ENCODE measurements at places on chromosomes 7 and 10.

- no peak for DNase-seq
Observed at GRCh38 chr10:78266741-78267469, 233.2 kb downstream of the RPS24 start.

GRCh38 chr7:121957626-121958025 lies 84.7 kb downstream of the PTPRZ1 start:
- no peak for DNase-seq

DNA sequence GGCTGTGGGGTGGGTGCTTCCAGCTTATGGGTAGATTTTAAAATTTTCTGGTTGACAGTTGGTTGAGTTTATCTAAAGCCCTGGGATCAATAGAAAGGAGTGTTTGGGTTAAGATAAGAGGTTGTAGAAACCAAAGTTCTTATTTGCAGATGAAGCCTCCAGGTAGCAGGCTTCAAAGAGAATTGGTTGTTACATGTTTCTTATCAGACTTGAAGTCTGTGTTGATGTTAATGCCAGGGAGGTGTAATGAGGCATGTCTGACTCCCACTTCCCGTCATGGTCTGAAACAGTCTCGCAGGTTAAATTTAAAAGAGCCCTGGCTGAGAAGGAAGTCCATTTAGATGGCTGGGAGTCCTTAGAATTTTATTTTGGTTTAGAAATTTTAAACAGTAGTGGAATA lies 165.2 kb upstream of the TMEM72 start:
- no peak for DNase-seq

DNA sequence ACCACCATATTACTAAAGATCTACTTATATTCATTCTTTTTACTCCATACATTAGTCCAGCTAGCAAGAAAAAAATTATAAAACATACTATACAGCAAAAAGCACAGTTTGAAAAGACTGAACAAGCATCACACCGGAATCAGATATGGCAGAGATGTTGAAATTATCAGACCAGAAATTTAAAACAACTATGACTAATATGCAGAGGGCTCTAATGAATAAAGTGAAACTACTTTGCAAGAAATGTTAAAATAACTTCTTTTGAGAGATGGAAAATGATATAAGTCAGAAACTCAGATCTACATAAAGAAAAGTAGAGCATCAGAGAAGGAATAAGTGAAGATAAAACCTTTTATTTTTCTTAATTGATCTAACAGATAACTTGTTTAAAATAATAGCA lies 50.9 kb downstream of the SGCE start:
- no peak for DNase-seq

- no peak for DNase-seq
Observed at GRCh38 chr10:98910048-98910447, 325.6 kb downstream of the HPSE2 start.

- no peak for DNase-seq
Observed at GRCh38 chr7:127162366-127162765, 90.4 kb downstream of the GRM8 start.

GRCh38 chr7:24754906-24755506 lies 2.3 kb downstream of the GSDME start:
- no peak for DNase-seq

DNA sequence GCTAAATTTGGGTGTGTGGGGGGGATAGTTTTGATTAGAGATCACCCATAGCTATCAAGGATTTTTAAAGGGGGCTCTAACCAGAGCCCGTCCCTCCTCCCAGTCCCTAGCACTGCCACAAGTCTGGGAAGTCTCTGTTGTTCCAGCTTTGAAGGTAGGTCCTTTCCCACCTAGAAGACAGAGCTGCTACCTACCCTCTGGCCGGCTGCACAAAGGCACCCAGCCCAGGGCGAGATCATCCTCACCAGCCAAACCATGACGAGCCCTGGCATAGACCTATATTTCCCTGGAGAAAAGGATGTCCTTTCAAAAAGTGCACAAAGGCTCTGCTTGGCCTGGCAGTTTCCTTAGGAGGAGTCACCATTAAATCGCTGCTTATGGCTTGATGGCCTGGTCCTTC lies 147.8 kb downstream of the CYP26A1 start:
- DNase-seq = no peak

GRCh38 chr7:75909521-75910132 lies 5.3 kb upstream of the POR start:
- no peak for DNase-seq

DNA sequence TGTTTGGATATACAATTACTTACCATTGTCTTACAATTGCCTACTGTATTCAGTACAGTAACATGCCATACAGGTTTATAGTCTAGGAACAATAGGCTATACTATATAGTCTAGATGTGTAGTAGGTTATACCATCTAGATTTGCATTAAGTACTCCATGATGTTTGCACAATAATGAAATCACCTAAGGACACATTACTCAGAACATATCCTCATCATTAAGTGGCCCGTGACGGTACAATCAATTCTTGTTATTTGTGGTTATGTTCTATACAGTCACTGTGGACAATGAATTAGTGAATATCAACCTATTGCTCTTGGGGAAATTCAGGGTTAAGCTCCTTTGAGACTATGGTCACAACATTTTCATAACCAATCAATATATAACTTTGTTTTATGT lies 75.6 kb downstream of the MICU1 start:
- DNase-seq = no peak

DNA sequence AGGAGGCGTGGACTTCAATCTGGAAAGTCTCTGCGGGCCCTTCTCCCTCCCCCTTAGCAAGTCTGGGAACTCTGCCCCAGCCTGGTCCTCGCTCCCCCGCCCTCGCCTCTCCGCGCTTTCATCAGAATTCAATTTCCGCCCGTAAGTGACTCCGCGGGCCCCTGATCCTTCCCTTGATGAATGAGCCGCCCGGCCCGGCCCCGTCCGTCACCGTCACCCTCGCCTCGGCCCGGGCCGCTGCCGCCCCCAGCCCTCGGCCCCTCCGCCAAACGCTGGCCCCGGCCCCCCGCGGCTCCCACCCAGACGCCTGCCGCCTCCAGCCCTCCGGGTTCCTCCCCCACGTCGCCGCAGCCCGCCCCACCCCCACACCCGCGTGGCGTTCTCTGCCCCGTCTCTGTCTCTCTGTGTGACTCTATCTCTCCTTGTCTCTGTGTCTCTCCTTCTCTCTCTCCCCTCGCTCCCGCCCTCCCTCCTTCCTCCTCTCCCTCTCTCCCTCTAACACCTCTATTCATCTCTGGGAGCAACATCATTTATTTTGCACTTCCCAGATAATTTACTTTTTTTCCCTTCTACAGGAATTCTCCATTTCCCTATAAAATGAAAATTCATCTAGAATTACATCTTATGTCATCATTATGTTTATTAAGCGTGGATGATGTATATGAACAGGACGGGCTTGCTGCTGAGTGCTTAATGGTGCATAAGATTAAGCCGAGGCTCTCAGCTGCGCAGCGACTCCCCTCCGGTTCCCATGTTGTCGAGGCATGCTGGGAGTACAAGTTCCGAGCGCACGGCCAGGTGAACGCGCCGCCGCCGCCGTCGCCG lies 91.2 kb upstream of the PAX2 start:
- no peak for DNase-seq

GRCh38 chr10:74991435-74991834 lies 120.0 kb upstream of the SAMD8 start:
- DNase-seq = no peak

DNA sequence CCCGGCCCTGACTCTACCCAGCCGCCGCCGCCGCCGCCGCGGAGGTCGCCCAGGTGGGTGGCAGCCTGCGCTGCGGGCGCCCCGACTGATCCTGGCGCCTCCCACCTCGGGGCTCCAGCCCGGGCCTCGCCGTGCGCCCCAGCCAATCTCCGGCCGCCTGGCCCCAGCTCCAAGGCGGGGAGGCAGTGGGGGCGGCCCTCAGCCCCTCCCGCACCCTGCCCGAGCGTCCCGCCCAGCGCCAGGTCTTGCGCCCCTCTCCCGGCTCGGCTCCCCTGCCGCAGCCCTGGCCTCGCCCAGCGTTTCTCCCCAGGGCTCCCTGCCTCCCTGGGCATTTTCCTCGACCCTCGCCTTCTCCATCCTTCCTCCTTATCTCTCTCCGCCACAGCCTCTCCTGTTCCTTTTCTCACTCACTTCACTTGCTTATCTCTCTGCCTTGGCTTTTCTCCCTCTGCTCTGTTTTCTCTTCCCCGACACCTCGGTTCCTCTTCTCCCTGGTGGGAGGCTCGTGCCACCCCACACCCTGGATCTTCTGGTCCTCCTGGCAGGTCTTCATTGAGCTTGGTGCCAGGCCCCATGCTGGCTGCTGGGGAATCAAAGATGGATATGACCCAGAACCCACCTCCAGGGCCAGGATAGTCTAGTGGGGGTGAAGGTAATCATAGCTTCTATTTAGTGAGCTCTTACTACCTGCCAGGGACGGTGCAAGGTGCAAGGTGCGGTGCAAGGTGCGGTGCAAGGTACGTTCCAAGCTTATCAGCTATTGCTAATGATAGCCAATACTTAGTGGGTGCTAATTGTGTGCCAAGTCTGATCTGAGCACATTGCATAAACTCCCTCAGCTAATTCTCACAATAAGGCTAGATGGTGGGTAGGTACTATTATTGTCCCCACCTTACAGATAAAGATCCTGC lies at the start of gene SFRP5:
SFRP5 (minus strand) TSS at position 87 of the 911 bp plus-strand sequence. CDS start 166 bp downstream, outside the sequence.
- DNase-seq = no peak

DNA sequence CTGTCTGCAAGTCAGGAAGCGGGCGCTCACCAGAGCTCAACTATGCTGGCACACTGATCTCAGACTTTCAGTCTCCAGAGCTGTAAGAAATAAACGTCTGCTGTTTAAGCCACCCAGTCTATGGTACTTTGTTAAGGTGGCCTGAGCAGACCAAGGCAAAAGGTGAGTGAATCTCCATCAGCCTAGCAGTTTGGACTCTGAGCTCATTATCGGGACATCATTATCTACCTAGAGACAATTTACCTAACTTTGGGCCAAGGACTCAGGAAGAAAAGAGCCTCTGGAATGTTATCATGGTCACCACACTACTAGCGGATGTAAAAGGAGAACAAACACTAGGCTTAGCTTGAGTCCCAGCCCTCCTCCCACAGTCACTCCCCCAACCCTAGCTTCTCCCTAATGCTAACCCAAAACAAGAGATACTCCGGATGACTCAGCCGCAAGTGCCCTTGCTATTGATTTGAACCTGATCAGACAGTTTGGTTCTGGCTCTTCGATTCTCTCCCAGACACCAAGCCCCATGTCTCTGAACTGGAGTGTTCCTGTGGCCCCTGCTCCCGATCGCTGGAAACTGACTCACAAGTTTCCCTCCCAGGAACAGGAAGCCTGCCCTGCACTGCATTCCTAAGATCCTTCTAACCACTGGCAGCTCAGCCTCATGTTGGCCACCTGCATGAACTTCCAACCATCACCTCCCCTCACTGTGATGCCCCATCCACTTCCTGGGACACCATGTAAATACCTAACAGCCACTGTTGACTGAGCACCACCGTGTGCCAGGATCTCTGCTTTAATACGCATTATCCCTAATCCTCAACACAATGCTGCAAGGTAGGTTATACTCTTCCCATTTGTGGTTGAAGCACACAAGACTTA lies 34.5 kb downstream of the CREB3L2 start:
- DNase-seq = no peak

All from esophagus squamous epithelium (tissue), 5 donors.